CD8-positive, alpha-beta T cell (primary cell): ENCODE measurements at places on chromosomes 6 and 20. TPM values are rescaled to one million over a fixed set of nuclear protein-coding genes. Genes with fewer than 3 reads are reported as not detected.

DNA sequence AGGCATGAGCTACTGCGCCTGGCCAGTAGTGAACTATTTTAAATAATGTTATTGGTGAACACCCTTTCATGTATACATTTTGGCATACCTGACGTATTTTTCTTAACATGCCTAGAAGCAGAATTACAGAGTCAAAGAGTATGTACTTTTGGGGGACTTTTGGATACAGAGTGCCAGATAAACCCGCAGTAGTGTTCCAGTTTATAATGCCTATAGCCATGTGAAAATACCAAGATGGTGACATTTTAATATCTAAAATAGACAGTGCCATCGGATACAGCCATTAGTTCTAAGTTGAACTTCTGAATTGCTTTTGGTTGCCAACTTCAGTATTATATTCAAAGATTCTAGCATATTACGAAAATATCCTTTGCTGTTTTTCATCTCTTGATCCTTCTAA is 20.3 kb downstream of the TM9SF4 start:
- DNase-seq = no peak

GRCh38 chr20:48758206-48758820 is 69.5 kb downstream of the PREX1 start:
- peak; percentile 55 for DNase-seq

NFATC2 gene
- 34.9 TPM for total RNA-seq

DNA sequence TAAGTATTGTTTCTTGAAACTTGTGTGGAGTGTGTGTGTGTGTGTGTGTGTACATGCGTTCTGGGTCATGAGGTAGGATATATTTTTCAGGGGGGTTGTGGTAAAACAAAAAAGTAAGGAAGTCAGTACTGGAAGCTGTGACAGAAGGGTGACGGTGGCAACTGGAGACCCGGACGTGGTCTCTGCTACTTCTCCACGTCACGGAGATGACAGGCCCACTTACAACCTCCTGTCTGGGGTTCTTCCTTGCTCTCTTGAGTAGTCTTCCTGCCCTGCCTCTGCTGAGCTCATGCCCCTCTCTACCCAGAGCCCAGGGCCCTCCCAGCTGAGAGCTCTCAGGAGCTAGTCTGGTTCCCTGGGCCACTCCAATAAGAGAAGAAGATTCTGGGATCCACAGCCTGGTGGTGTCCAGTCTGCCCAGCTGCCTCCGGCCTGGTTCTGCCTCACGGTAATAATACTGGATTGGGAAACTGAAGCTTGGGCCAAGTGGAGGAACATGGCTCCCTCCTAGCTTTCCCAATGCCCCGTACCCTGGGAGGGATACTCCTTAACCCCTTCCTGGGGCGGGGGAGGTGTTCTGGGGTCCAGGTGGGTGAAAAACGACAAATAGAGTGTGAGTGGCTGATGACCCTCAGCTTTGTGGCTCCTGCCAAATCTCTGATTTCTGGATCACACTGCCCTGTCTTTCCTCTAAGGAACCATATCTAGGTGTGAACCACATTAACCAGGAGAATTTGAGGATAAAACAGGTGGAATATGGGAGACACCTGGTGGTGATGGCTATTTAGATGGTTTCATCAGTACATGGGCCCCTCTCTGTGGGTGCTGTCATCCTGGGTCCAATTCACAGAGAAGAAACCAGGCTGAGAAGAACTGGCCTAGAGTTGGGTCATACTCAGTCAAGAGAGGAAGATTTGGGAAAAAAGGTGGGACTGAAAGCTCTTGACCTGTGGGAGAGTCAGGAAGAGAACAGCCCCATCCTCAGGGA is 27.2 kb downstream of the VEGFA start:
- DNase-seq = peak; percentile 21

- peak; percentile 21 for DNase-seq
Observed at GRCh38 chr20:38723017-38723847, 1.1 kb upstream of the SLC32A1 start.

GRCh38 chr6:45794465-45794864 is 221.2 kb downstream of the CLIC5 start:
- no peak for DNase-seq

GJA10 gene
- total RNA-seq = not detected

GRCh38 chr6:41463062-41463930 is 82.9 kb upstream of the FOXP4 start:
- DNase-seq = no peak

DNA sequence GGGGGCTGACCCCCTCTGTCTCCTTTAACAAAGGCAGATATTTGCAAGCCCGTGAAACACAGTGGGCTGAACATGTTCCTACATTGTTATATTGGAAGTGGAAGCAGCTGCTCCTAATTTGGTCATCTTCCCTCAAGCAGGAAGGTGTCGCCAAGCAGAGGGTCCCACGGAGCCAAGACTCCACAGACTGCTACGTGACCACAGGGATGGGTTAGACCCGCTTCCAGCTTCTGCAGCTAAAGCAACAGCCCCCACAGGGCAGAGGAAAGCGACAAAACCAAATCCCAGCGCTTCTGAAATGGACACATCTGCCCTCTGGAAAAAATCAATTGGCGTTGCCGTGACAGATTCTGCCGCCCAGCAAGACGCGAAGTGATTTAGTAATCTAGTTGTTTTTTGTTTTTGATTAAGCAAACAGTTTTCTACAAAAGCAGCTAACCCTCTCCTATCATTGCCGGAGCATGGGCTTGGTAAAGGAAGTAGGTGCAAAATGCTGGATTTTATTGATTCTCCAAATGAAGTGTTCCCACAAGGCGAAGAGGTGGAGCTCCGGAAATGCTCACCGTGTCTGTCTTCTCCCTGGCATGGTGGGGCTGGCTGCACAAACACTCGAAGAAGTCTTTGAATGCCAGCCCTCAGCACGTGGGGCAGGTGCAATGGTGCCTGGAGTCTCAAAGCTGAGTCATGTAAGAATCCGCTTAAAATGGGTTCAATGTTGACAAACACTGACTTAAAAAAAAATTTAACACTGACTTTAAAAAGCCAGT is 79.4 kb upstream of the FRMD1 start:
- DNase-seq = no peak
